Eye (tissue), 1 donor: ENCODE measurements at places on chromosomes 3 and 15.

- DNase-seq, result no peak
These were observed 261.9 kb downstream of the GABRG3 start for GRCh38 chr15:27232876-27233275.

- DNase-seq, result no peak
These were observed 51.8 kb upstream of the NUDT16 start for GRCh38 chr3:131329774-131330173.

GRCh38 chr3:161409069-161409468, 37.8 kb upstream of the SPTSSB start:
- peak; percentile 78 for DNase-seq

- peak; percentile 44 for DNase-seq
These were observed 44.8 kb downstream of the GATM start for GRCh38 chr15:45333550-45333949.

DNA sequence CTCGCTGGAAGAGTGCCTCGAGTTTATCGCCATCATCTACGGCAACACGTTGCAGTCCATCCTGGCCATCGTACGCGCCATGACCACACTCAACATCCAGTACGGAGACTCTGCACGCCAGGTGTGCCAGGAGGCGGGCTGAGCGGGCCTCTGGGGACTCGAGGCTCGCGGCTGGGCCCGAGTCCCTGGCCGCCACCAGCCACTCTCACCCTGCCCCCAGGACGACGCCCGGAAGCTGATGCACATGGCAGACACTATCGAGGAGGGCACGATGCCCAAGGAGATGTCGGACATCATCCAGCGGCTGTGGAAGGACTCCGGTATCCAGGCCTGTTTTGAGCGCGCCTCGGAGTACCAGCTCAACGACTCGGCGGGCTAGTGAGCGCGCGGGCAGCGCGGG, 1.9 kb downstream of the GNAT1 start:
- no peak for DNase-seq

DNA sequence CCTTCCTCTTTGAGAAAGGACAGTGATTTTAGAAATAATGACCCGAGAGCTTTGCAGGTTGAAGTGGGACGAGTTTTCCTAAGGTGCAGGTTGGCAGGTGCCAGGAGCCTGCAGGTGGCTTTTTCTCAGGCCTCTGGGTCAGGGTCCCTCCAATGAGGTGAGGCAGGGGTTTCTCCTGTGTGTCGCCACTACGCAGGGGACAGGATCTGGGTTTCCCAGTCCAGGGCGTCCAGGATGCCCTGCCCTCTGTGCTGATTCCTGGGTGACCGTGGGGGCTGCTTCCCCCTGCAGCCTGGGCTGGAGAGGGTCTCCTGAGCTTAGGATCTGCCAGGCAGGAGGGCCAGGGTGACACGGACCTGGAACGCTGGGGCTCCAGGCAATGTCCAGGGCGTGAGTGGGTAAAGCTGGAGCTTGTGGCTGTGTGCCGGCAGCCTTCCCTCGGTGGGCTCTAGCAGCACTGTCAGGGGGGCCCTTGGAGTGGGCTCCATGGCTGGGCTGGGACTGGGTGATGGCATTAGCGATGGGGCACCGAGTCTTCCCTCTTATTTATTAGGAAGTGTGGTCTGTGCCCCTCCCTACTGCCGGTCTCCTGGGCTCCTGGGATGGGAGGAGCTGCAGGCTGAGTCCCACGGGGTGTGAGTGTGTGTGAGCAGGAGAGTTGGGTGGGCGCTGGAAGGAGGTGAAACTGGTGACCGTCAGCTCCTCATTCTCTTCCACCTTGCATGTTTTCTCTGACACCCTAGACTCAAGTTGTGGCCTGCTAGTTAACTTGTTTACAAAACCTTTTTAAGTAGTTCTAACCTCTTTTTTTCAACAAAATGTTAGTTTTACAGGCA, 1.8 kb downstream of the APBA2 start:
- DNase-seq, result peak; percentile 27

- DNase-seq, result no peak
These were observed 21.2 kb downstream of the PXK start for GRCh38 chr3:58353722-58354553.

GRCh38 chr3:119309591-119309990, 15.4 kb downstream of the ARHGAP31 start:
- no peak for DNase-seq

GRCh38 chr15:70795311-70795665, 31.9 kb upstream of the UACA start:
- DNase-seq, result peak; percentile 44

- peak; percentile 89 for DNase-seq
These were observed 4.4 kb downstream of the AHSG start for GRCh38 chr3:186617036-186617946.

DNA sequence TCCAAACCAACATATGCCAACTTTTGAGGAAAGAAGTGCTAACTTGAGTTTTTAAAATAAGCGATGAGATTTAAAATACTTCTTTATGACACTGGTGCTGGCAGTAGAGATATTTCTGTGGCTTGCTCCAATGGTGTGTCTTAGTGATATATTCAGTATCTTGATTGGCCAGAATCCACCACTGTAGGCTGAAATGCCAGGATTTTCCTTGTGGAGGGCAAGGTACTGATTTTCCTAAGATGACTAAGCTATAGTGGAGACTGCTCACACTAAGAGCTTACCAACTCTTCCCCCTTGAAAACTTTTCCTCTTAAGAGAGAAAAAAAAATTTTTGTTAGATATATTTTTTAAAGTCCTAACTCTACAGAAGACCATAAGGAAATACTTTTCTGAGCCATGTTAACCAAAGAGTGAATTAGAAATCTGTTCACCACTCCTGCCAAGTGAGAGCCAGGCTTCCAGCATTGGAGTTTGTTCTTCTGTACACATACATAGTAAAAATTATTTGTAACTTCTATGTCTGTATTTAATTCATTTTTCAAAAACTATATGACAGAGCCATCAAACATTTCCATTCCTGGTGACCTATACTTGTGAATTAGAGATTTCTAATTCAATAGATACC, 109.1 kb downstream of the PPP2R3A start:
- DNase-seq, result no peak

DNA sequence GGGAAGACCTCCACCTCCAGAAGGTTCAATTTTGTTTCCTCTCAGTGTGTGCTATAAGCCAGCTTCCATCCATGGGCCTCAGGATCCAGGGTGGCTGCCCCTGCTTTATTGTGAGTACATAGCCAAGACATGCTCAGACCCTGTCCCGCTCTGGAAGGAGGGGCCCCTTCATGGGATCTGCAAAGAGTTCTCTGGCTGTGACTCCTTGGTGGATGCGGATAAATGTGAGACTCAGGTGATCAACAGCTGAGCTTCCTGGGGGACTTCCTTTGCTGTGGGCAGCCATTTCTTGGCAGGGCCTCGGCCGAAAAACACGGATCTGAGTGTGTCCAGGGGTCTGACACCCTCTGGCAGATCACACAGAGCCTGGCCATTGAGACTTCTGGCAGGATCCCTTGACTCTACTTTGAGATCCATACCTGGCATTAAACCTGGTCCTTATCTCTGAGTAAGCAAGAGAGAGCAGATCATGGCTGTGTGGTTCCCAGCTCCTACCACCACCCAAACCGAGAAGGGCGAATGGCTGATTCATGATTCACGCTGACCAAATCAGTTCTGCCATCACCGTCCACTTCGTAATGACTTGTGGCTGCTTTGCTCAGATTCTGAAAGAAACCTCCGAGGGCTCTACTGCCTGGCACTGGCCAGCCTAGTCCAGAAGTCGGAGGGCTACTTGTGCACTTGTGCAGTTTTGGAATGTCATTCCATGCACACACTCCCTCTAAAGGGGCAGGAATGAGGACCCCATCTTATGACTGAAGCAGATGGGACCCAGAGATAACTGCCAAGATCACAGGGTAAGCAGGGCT, 68.1 kb downstream of the SENP2 start:
- no peak for DNase-seq

- DNase-seq, result no peak
These were observed 1.1 kb upstream of the GYG1 start for GRCh38 chr3:148990236-148990635.

DNA sequence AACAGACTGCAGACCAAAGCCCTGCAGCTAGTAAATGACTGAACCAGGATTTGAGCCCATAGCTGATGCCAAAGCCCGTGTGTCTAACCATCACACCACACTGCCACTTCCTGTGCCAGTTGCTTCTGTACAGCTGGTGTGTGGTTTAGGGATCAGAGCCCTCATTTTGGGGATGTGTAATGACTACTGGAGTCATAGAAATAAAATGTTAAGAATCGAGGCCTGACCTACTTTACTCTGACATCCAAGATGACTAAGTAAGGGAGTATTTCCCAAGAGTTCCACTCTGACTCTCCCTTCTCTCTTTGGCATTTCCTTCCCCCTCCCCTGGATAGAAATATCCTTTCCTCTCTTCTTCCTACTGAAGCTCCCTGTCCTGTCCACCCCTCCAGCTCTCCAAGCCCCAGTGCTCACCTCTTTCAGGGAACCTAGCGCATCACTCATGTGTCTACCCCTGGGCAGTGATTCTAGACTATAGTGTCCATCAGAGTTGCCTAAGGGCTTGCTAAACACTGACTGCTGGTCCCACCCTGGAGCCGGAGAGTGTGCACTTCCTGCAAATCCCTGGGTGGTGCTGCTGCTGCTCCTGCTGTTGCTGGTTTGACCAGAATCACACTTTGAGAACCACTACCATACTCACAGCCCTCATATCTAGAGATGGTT, 53.8 kb downstream of the MGLL start:
- DNase-seq, result no peak

DNA sequence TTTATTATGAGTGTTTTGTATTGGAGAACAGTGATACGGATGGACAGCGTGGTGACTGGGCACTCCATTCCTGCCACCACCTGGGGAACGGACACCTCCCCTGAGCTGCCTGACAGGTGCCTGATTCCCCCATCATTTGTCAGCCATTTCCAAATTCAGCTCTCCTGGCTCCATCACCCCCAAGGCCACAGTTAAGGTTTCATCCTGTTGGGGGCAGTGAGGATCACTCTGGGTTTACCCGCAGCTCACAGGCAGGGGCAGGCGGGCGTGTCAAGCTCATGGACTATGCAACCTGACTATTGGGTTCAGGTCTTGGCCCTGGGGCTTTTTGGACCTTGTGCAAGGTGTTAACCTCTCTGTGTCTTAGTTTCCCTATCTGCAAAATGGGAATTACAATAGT, 76.3 kb downstream of the RAB11A start:
- no peak for DNase-seq
